Tibial nerve (tissue), 4 donors: ENCODE measurements at places on chromosomes 3 and 15. TPM values are rescaled to one million over a fixed set of nuclear protein-coding genes. Genes with fewer than 3 reads are reported as not detected.

The RAD18 gene
- total RNA-seq: 11.7 TPM

GRCh38 chr3:182962166-182962565 lies 18.2 kb downstream of the DCUN1D1 start:
- DNase-seq: peak; percentile 15

GRCh38 chr3:148197061-148197460 lies 500.6 kb upstream of the AGTR1 start:
- DNase-seq: no peak

- DNase-seq: no peak
Observed at GRCh38 chr3:127822682-127823425, 539 bp upstream of the MGLL start.

DNA sequence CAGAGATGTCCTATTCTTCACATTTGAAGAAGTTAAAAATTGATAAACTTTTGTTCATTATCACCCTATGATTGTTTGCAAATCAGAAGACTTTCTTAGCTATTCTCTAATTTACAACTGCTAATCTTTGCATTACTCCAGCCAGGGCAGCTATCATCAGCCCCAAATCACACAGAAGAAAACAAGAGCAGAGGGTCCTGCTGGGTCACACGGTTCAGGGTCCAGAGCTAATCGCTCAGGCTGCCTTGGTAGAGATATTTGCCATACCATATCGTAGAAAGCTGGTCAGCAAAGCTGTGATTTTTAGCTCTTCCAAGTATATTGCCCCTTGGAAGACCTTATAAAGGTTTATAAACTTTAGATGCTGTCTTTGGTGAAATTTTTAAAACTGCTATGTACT lies 181.4 kb downstream of the MAGI1 start:
- no peak for DNase-seq

- DNase-seq: no peak
Observed at GRCh38 chr3:173737167-173737808, 339.7 kb downstream of the NLGN1 start.

GRCh38 chr15:59993950-59994401 lies 10.1 kb upstream of the FOXB1 start:
- DNase-seq: no peak

The CHCHD6 gene
- total RNA-seq: 32.2 TPM

The P2RY13 gene
- 0.20 TPM for total RNA-seq

GRCh38 chr15:65796610-65797078 lies 4.6 kb upstream of the DENND4A start:
- no peak for DNase-seq

The CEP19 gene
- 1.8 TPM for total RNA-seq

The TGM4 gene
- not detected for total RNA-seq

- no peak for DNase-seq
Observed at GRCh38 chr3:194573680-194574437, 59.4 kb downstream of the TMEM44 start.
